ENCODE measurements at places on chromosomes 2 and 18.

GRCh38 chr18:70520867-70521266, 232.0 kb downstream of the SOCS6 start:
- DNase-seq = no peak

DNA sequence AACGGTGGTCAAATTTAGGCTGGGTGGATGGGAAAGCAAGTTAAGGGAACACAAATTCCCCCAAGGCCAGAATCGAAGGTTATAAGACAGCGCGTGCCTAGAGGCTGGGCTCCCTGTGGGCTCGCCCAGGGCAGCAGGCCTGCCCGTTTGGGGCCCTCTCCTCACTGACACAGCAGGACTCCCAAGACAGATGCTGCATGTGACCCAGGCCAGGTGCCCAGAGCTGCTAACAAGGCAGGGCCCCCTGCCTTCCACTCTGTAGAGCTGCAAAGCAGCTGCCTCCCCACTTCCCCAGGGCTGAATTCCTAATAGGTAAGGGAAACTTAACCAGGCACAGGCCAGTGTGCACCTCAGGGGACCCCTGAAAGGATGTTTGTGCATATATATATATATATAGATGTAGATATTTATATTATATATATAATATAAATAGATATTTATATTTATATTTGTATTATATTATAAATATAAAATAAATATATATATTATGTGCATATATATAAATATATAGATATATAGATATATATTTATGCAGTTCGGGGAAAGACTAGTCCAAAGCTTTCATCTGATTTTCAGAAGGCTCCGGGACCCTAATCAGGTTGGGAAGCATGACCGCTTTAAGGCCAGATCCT, 43.7 kb downstream of the TMEM37 start:
- no peak for DNase-seq

DNA sequence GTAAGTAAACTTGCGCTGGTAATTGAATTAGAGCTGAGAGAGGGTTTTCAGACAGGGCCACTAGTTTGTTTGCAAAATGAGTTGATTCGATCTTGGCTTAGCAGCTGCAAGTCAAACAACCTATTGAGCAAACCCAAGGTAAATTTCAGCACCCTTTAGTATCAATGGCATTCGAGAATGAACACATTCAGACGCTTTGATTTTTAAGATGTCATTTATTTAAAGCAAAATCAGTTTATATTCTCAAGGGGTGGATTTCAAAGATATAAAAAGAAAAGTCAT, 44.2 kb downstream of the TGIF1 start:
- DNase-seq = no peak

- DNase-seq = no peak
Measured at GRCh38 chr2:85954590-85955458, 66.0 kb upstream of the ST3GAL5 start.

All from Daoy (cell line).